Myometrial cell (primary cell): ENCODE measurements at places on chromosomes 3 and 15. TPM values are rescaled to one million over a fixed set of nuclear protein-coding genes. Genes with fewer than 3 reads are reported as not detected.

AP3S2 gene
- 45.6 and 48.0 TPM in 2 replicates for total RNA-seq

PRR20G gene
- not detected in 2 replicates for total RNA-seq

ALDH1A3 gene
- total RNA-seq: 13.3 and 23.4 TPM in 2 replicates

CCDC9B gene
- total RNA-seq: 5.2 and 5.3 TPM in 2 replicates

NDN gene
- total RNA-seq: 26.2 and 34.0 TPM in 2 replicates

DAZL gene
- total RNA-seq: not detected in 2 replicates

PTX3 gene
- total RNA-seq: 846 and 865 TPM in 2 replicates

HTR3E gene
- total RNA-seq: not detected in 2 replicates

DNASE1L3 gene
- not detected in 2 replicates for total RNA-seq

TGM5 gene
- not detected in 2 replicates for total RNA-seq

SOX14 gene
- total RNA-seq: not detected in 2 replicates

WDR49 gene
- not detected in 2 replicates for total RNA-seq

LRRIQ4 gene
- not detected in 2 replicates for total RNA-seq

KBTBD12 gene
- total RNA-seq: not detected in 2 replicates

LDHAL6B gene
- total RNA-seq: not detected in 2 replicates

CYP8B1 gene
- not detected in 2 replicates for total RNA-seq

ZNF501 gene
- 3.5 and 4.3 TPM in 2 replicates for total RNA-seq

ZPLD1 gene
- not detected in 2 replicates for total RNA-seq

KLHL25 gene
- total RNA-seq: 2.7 and 5.8 TPM in 2 replicates

TMIE gene
- total RNA-seq: not detected in 2 replicates

GRAMD1C gene
- total RNA-seq: 2.0 and 3.9 TPM in 2 replicates

GPR27 gene
- not detected in 2 replicates for total RNA-seq

TNNC1 gene
- total RNA-seq: not detected in 2 replicates

FETUB gene
- total RNA-seq: not detected in 2 replicates

LMAN1L gene
- total RNA-seq: not detected in 2 replicates

AADAC gene
- total RNA-seq: not detected in 2 replicates

NR1I2 gene
- total RNA-seq: not detected in 2 replicates

PDE12 gene
- total RNA-seq: 15.3 and 16.8 TPM in 2 replicates

ACTRT3 gene
- total RNA-seq: 1.7 and 3.4 TPM in 2 replicates

SNRPA1 gene
- 53.9 and 83.6 TPM in 2 replicates for total RNA-seq

GABRB3 gene
- 0.29 and 0.71 TPM in 2 replicates for total RNA-seq

NTRK3 gene
- total RNA-seq: not detected in 2 replicates

ALDH1L1 gene
- 2.7 and 2.9 TPM in 2 replicates for total RNA-seq

ZNF774 gene
- 0.18 and 0.29 TPM in 2 replicates for total RNA-seq

PARP6 gene
- total RNA-seq: 22.5 and 25.9 TPM in 2 replicates

CPNE9 gene
- not detected in 2 replicates for total RNA-seq

FOXL2NB gene
- 28.9 and 33.4 TPM in 2 replicates for total RNA-seq

CCK gene
- not detected in 2 replicates for total RNA-seq

GRIP2 gene
- total RNA-seq: under 0.01 and 0.35 TPM in 2 replicates

AP4E1 gene
- total RNA-seq: 5.8 and 8.7 TPM in 2 replicates

ECE2 gene
- not detected in 2 replicates for total RNA-seq

FBXO40 gene
- not detected in 2 replicates for total RNA-seq

CLDN18 gene
- total RNA-seq: not detected in 2 replicates

DPPA4 gene
- not detected in 2 replicates for total RNA-seq

A4GNT gene
- not detected in 2 replicates for total RNA-seq

FAM107A gene
- total RNA-seq: under 0.01 TPM in 1 of 2 replicates, not detected in the other
